ENCODE measurements at places on chromosomes 7 and 10.

- DNase-seq, result no peak
Measured at GRCh38 chr10:48996329-48996728, 56.7 kb upstream of the LRRC18 start.

DNA sequence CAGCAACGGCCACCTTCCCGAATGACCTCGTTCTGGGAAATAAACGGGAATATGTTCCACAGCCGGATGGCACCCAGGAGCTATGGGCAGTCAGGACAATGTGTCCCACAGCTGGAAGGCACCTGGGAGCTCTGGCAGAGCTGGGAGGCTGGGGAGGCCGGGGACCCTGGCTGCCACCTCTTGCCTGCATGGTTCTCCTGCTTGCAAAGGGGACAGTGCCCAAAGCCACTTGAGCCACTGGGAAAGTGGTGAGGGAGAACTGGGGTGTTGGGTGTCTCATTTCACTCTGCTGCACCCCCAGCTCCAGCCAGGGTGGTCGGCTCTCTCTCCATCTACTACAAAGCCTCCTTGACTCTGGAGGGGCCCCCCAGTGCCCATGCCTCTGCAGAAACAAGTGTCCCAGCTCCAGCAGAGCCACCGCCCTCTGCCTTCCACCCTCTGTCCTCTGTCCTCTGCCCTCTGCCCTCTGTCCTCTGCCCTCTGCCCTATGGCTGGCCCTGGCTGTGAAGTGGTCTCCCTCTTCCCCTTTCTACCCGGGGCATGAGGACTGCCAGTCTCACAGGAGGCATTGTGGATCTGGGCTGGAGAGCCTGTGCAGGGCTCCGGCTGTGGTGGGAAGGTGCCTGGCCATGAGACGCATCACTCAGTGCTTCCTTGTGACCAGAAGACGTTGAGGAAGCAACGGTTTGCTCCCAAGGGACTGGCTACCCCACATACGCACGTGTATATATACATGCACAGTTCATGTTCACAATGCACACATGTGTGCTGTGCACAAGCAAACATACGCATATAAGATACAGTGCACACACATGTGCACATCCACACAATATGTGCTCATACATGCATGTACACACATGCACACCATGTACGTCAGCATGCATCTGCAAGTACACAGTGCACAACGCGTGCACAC, 21.5 kb upstream of the INPP5A start:
- DNase-seq, result no peak

DNA sequence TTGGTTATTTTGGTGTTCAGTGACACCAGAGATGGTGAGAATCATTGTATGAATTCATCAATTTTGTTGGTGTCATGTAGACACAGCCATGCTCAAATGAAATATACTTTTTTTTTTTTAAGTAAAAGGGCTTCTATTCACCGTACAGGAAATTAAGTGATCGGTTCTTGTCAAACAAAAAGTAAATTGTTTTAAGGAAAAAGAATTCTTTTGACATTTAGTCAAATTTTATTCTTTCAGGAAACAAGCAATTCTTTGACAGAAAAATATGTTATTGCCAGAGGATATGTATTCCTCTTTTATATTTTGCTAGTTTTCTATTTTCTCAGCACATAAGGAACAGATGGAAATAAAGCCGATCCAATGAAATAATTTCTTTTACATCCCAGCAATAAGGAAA, 551.9 kb downstream of the MAGI2 start:
- DNase-seq, result no peak

DNA sequence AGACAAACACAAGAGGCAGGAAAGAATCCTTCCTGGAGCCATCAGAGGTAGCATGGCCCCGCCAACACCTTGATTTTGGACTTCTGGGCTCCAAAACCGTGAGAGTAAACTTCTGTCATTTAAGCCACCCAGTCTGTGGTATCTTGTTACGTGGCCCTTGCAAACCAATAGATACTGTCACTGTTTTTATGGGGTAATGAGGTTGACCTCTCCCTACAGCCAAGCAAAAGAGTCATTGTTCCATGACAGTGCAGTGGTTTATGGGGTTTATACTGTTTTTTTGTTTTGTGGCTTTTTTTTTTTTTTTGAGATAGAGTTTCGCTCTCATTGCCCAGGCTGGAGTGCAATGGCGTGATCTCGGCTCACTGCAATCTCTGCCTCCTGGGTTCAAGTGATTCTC, 32.8 kb downstream of the KIAA1549 start:
- DNase-seq, result no peak

DNA sequence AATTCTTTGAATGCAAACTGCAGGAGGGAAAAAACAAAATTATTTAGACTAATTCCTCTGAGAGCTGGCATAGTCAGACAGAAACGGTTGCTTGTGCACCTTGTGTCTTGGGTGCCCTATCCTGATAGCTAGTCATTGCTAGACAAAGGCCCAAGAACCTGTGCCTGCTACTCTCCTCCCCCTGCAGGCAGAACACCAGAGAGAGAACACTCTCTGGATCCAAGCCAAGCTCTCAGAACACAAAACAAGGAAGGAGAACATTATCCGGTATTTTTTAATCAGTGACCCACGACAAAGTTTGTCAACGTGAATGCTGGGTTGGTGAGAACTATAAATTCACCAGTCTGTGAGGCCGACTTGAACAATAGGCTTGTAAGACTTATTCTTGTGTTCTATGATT, 18.8 kb upstream of the PPP1R9A start:
- no peak for DNase-seq

GRCh38 chr7:46649876-46650275, 728.8 kb upstream of the IGFBP3 start:
- no peak for DNase-seq

DNA sequence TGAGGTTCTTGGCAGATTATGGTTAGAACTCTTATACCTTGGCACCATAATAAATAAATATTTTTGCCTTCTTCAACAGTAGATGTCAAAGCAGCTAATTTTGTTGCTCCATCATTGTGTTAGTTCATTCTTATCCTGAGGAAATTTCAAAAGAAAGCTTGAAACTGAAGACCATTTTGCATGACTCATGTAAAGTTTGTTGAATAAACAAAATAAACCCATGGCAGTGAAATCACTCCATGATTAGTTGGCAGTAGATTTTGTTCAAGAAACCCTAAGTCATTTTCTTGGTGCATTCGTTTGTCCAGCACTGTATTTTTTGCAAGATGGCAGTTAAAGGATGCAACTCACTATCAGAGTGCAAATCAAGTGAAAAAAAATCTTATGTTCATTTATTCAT, 91.6 kb downstream of the HECW1 start:
- DNase-seq, result no peak

GRCh38 chr7:94145602-94146001, 141.4 kb upstream of the BET1 start:
- no peak for DNase-seq

DNA sequence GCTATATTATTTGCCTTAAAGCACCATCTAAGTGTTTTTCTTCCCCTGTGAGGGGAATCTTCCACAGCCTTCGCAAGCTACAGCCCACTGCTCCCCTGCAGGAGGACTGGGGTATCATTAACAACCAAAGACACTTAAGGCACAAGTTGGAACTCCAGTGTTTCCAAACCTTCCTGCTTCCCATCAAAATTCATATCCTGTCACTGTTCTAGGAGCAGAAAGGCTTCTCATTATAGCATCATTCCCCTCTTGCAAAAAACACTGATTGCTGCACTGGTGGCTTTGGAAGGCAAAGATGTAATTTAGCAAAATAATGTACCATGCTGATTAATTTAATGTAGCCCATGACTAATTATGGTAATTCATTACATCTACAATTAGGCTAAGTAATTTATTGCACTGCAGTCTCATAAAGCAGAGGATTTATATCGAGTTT, 207.2 kb downstream of the SKAP2 start:
- DNase-seq, result no peak

- DNase-seq, result peak; percentile 36
Measured at GRCh38 chr10:124827474-124827873, 25.9 kb downstream of the ABRAXAS2 start.

- no peak for DNase-seq
Measured at GRCh38 chr10:95832216-95833041, 75.3 kb upstream of the CC2D2B start.

DNA sequence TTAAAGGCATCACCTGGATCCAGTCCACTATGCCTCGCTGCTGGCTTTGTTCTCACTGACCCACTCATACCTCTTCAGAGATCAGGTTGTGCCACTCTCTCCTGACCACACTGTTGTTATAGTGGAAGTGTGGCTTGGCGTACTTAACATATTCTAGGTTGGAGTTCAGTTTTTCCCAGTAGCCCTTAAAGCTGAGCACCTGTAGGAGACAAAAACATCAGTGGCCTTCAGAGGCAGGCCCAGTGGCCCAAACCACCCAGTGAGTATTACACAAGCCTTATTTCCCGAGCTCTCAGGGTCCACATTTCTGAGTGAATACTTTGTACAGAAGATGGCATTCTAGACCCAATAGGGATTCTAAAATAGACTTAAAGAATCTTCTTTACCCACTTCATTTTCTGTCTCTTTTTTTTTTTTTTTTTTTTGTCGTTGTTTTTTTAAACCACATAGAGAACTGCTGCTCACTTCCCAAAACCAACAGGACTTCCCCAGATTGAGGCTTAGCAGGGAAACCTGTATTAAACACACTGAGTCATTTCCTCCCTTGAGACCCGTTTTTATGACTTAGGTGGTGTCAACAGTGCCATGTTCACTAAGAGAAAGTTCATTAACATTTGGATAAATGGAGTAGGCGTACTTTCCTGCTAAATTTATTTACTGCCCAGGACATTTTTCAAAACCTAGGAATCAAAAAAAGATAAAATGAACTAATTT, 85.8 kb downstream of the GSAP start:
- DNase-seq, result peak; percentile 89

GRCh38 chr10:49516216-49516970, 22.5 kb downstream of the ERCC6 start:
- no peak for DNase-seq

GRCh38 chr10:76459016-76459730, 1027.7 kb downstream of the LRMDA start:
- DNase-seq, result no peak

DNA sequence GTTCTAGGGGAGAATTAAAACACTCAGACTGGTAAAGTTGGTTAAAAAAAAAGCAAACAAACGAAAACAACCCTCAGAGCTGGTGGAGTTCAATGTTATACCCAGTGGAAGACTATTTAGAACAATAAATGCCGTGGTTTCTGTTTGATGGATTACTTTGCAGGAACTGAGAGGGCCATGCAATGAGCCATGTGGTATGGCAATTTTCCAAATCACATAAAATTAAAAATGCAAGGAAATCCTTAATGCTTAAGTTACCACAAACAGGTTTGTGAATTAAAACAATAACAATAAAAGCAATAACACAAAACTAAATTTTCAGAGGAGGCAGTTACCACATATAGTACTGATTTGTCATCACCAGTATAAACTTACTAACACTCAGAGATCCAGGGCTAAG, 96.9 kb downstream of the RTKN2 start:
- no peak for DNase-seq

DNA sequence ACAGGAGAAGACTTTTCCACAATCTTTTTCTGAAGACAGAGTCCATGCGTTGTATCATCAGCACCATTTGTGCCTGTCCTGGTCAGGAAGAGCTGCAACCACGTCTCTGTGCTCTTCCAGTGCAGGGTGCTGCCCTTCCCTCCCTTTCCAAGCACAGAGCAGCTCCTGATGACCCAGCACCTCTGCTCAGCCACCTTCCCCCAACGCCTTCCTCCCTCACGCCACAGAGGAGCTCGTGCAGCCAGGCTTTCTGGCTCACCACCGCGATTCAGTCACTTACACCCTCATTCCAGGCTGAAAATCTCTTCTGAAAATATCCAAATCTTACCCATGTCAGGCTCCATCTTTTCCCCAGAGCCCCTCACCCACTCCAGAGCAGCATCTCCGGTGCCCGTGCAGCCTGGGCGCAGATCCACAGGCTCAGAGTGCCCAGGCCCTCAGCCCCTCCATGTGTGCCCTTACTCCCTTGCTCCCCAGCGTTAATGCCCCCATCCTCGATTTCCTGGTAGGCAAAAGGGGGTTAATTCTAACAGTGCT, 181.5 kb downstream of the DIP2C start:
- DNase-seq, result no peak
